T-helper 9 cell (primary cell): ENCODE measurements at places on chromosomes 2 and 18.

GRCh38 chr18:46343931-46344372 is 239.8 kb downstream of the HAUS1 start:
- peak; percentile 28 for DNase-seq

- DNase-seq: no peak
Observed at GRCh38 chr2:26401739-26402541, at the start of gene DRC1. DRC1 (plus strand) TSS chr2:26401920; CDS start chr2:26401990, 70 bp downstream.

GRCh38 chr18:78228974-78229373 is 750.6 kb upstream of the SALL3 start:
- DNase-seq: no peak

- no peak for DNase-seq
Observed at GRCh38 chr2:218743068-218743467, 32.4 kb downstream of the TTLL4 start.

DNA sequence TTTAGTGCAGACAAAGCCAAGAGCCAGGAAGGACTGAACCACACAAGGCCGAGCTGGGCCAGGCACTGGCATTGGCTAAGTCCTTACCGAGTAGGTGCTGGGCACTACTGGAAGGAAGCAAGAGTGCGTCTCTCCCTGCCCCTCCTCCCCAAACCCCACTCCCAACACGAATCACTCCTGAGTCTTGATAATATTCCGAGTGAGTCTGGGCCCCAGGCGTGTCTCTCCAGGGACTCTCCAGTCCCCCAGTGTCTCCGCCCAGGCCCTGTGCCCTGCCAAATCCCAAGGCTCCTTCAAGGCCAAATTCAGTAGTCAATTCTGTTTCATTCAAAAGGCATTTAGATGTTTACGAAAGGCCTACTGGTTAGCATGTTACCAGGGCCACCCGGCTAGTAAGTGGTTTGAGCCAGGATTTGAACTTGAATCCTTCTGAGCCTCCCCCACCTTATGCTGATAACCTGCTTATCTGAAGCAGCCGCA is 82.8 kb downstream of the GLI2 start:
- no peak for DNase-seq

DNA sequence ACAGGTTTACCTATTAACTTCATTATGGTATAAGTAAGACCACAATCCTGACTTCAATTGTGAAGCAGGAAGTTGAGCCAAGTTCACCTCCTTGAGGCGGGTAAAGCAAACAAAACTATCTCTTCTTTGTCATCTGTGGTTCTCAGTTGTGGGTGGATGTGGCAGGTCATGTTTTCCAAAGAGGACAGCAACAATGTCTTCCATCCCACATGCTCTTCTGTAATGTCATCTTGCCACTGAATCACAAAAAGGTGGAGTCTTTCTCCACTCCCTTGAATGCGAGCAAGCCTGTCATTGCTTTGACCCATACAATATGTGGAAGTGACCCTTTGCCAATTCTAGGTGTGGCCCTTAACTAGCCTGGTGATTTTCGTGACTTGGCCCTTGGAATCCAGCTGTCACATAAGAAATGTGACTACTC is 98.7 kb downstream of the GRB14 start:
- DNase-seq: no peak
